NCI-H2107 (cell line): ENCODE measurements at places on chromosomes 1 and 21.

DNA sequence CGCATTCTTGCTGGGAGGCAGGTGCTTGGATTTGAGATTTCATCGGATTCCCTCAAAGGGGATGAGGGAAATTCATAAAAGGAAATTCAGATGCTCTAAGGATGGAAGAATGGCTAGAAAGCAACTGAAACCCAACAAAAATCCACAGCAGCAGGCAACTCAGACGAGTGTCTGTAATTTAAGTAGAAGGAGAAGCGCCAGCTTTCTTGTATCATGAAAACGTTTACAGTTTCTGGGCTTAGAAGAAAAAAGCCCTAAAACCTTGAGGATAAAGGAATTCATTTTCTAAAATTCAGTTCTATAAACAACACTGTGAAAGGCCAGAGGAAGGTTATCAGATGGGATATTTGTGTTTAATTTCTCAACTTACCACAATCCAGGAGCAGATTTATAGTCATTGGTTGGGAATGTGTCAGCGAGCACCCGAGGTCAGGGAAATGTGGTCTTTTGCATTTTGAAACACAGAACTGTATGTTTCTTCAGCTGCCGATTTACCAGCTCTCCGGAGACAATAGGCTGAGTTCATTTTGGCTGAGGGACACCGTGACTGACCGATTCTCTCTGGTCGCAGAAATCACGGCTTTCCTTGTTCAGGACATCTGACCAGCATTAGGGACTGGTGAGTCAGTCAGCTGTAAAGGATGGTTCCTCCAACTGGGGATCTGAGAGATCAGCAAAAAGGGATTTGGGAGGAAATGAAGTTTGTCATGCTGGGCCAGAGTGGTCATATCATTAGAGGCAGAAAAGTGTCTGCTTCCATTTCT lies 111.6 kb upstream of the ERRFI1 start:
- DNase-seq = no peak

DNA sequence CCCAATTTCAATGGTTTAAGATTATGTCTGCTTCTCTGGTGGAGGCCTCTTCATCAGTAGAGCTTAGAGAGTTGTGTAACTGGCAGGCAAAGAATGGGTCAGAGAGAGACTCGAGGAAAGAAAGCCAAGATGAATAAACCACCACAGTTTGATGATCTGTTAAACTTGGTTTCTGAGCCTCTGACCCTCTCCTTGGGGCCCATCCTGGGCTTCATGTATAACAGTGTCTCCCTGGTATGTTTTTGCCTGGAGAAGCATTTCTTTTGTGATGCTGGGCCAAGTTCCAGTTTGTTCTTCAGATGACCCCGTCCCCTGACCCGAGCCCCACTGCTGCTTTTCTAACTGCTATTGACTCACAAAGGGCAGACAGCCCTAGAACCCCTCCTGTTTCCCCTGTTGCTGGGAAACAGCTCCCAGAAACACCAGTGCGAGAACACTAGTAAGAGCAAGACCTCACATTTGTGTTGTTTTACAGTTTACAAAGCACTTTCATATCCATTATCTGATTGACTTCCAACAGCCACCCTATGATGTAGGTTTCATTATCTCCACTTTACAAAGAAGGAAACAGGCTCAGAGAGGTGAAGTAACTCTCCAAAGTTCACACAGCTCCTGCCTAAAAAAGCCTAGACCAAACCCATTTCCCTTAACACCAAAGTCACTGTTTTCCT lies 9.0 kb downstream of the CD2 start:
- DNase-seq = no peak

DNA sequence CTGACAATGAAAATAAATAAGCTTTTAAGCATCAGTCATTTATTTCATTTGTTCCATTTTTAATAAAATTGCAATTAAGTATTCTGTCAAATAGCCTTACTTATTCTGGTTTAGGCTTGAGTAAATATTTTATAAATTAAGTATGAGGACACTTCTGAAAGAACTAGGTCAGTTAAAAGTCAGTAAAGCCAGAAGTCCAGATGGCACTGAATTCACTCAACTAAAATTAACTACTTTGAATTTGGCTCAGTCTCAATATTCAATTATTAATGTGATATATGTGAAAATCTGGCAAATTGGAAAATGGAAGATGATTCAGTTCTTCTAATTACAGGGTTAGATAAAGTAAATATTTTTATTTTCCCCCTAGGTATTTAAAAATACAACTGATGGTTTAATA lies 174.2 kb downstream of the BRINP3 start:
- DNase-seq = no peak

- DNase-seq = no peak
Observed at GRCh38 chr21:28943631-28944030, 49.0 kb downstream of the LTN1 start.

DNA sequence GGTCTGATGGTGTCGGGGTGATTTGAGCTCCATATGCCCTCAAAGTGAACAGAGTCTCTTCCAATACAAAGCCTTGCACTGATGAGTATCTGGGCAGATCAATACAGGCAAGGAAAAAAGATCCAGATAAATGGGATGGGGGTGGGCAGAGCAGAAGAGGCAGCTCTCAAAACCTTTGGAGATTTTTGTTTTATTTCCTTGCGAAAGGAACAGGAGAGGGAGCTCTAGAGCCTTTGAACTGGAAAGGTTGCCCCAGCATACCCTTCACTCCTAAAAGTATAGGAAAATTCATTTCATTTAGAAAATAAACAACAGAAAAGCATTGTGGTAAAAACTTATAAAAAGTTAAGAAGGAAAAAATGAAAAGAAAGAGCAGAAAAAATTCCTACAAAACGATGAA lies 31.4 kb upstream of the OLIG2 start:
- DNase-seq = no peak

GRCh38 chr1:157237522-157237921 lies 99.3 kb upstream of the ETV3 start:
- no peak for DNase-seq

GRCh38 chr1:225767634-225768540 lies 9.7 kb upstream of the SRP9 start:
- peak; percentile 61 for DNase-seq

GRCh38 chr1:65179148-65179547 lies 31.1 kb downstream of the AK4 start:
- peak; percentile 23 for DNase-seq

DNA sequence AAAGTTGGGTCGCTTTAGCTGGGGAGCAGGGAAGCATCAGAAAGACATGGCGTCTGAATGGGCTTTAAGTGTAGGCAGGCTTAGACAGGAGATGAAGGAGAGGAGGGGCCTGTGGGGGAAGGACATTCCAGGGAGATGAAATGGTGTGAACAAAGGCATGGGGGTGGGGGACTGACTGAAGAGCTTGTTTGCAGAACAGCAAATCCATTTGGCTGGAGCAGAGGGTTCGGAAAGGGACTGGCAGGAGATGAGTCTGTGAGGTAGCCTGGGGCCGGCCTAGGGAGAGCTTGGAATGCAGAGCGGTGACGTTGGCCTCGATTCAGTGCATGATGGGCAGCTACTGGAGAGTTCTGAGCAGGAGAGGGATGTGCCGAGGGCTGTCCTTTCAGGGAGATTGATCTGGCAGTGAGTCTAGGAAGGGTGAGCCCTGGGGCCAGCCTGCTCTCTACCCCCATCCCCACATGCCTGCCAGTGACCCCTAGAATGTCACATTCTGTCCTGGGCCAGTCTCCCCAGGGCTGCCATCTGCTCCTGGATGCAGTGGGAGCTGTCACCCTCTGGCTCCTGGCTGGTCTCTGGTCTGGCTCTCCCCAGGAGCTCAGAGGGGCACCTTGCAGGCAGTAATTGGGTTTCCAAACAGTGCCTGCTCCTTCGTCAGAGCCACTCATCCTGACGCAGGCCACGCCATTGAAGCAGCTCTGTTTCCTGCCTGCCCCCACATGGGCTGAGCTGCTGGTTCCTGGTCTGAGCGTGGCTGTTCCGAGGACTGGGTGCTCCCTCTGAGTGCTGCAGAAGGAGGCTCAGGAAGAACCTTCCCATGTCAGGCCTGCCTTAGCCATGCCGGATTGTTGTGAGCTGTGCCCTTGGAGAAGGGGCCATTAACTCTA lies 22.3 kb upstream of the TMEM222 start:
- no peak for DNase-seq

GRCh38 chr1:226444901-226445300 lies 37.0 kb upstream of the PARP1 start:
- no peak for DNase-seq

DNA sequence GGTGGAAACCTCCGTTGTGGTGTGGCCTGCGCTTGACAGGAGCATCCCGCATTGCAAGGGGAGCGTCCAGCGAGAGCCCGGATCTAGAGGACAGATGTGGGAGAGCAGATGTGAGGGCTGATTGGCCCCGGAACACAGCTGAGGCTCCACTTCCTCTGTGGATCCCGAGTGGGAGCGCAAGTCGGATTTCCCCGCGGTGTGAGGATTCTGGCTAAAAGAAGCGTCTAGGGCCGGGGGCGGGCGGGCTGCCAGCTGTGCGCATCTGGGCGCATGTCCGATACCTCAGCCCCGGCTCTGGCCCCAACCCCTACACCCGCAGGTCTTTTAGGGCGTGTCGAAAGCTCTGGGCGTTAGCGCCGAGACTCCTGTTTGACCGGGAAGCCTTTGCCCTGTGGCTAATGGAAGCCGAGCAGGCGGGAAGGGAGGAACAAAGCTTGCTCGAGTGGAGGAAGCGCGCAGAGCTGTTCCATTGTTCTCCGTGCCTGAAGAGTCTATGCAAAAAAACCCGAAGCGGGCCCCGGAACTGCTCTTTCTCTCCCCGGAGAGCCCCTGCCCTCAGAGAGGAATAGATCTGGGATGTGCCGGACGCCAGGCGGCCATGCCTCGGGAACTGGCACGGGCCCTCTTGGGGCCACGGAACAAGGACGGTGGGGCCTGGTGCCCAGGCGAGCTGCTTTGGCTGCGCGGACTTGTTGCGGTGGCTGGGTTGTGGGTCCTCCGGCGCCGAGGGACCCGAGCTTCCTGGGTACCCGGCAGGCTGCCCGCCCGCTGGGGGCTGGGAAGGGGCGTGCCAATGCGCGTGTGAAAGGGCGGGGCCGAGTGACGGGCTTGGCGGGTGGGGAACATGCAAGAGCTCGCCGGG lies 111.1 kb downstream of the NAV1 start:
- peak; percentile 79 for DNase-seq

DNA sequence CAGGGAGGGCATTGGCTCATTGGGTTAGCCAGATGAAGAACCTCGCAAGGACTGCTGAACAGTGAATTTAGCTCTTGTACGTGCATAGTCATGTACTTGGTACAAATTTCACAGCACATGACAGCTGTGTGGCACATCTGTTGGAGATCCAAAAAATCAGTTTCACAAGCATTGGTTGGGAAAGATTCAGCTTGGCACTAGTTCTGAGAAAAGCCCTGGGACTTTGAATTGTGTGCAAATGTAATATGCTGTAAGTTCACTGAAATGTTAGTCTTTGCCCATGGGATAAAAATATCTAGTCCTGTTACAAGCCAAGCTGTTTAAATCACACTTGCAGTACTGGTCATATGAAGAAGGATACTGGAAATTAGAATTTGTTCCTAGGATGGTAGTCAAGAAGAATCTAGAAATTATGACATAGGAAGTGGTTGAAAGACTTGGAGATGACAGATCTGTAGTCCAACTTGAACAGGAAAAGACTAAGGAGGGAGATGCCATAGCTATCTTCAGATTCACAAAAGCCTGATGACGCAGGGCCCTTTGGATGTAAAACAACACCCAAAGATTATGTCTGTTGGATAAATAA lies 19.2 kb downstream of the LAMC2 start:
- DNase-seq = no peak

GRCh38 chr1:12179111-12179519 lies 12.3 kb downstream of the TNFRSF1B start:
- no peak for DNase-seq

DNA sequence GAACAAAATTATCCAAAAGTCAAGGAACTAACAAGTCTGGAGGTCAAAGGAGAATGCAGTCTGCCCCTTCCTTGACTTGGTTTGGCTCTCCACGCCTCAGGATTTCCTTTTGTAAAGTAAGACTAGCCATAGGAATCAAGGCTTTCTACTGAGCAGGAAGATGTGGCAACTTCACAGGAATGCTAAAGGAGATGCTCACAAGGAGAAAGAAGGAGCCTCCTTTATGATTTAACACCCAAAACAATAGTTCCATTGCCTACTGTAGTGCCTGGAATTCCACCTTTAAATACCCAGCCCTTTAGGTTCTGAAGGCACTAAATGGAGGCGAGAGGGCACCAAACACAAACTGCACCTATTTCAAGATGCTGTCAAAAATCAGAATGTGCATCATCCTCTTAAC lies 176.3 kb upstream of the NFIA start:
- no peak for DNase-seq

DNA sequence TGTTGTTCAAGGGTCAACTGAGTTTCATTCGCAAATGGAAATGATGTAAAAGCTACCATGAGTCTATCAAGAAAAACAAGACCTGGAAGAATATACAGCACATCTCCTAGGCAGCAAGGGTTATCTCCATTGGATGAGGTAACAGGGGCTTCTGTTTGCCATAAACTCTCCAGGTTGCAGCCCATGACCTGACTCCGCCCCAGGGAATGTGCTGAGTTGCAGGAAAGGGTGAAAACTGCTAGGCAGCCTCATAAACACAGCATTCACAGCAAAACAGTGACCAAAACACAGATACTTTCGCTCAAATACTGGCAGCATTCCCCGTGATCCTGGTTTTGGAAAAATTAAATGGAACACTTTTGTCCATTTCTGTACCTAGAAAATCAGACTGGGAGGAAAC lies 20.2 kb upstream of the ACTA1 start:
- DNase-seq = no peak

DNA sequence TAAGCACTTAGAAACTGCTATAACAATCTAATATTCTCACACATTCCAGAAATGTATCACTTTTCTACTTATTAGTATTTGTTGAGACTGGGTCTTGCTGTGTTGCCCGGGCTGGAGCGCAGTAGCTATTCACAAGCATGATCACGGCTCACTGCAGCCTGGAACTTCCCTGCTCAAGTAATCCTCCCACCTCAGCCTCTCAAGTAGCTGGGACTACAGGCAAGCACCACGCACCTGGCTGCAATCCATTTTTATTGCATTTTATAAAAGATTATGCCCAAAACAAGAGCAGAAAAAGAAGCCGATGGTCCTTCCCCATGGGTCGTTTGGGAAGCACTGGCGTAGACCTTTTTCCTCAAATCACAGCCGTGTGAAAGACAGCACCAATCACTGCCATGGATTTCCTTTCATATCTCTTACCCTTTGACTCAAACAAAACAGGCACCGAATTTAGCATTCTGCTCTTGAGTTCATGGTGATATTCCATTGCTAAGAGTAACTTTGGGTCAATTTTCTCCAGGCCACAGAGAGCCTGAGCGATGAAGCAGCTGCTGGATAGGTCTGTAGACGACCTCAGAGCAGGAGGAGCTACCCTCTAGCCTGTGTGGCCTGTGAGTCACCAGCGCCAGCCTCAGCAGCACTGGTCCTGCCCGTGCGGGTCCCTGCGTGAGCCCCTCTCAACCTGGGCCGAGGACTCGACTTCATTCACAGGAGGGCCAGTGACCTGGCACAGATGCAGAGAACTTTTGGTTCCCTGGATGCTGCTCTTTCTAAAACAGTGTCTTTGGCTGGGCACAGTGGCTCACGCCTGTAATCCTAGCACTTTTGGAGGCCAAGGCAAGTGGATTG lies 80.8 kb downstream of the PIK3CD start:
- DNase-seq = no peak

GRCh38 chr1:110190282-110190929 lies 19.7 kb upstream of the KCNC4 start:
- peak; percentile 82 for DNase-seq

- DNase-seq = no peak
Observed at GRCh38 chr1:212491454-212491853, 58.7 kb downstream of the NENF start.
